Mesangial cell (primary cell): ENCODE measurements at places on chromosomes 3 and 15. TPM values are rescaled to one million over a fixed set of nuclear protein-coding genes. Genes with fewer than 3 reads are reported as not detected.

PLA2G4B gene
- total RNA-seq: 2.4 TPM in 1 of 2 replicates, not detected in the other

ARHGEF26 gene
- 3.6 and 4.4 TPM in 2 replicates for total RNA-seq

CIDEC gene
- 0.13 TPM in 1 of 2 replicates, not detected in the other for total RNA-seq

PRR23A gene
- not detected in 2 replicates for total RNA-seq

PLCH1 gene
- 1.0 and 1.6 TPM in 2 replicates for total RNA-seq

NMB gene
- 9.8 and 15.0 TPM in 2 replicates for total RNA-seq

ABCF3 gene
- total RNA-seq: 40.4 and 79.1 TPM in 2 replicates

NOX5 gene
- 0.16 and 1.1 TPM in 2 replicates for total RNA-seq

ITGB5 gene
- 144 and 216 TPM in 2 replicates for total RNA-seq

ZCWPW2 gene
- 0.16 TPM in 1 of 2 replicates, not detected in the other for total RNA-seq

PIERCE2 gene
- 1.6 and 2.1 TPM in 2 replicates for total RNA-seq

PPP2R3A gene
- 9.6 and 10.4 TPM in 2 replicates for total RNA-seq

MKRN2OS gene
- 1.3 TPM in 1 of 2 replicates, not detected in the other for total RNA-seq

KLHL40 gene
- not detected in 2 replicates for total RNA-seq
